ENCODE measurements at places on chromosomes 5 and 9.

DNA sequence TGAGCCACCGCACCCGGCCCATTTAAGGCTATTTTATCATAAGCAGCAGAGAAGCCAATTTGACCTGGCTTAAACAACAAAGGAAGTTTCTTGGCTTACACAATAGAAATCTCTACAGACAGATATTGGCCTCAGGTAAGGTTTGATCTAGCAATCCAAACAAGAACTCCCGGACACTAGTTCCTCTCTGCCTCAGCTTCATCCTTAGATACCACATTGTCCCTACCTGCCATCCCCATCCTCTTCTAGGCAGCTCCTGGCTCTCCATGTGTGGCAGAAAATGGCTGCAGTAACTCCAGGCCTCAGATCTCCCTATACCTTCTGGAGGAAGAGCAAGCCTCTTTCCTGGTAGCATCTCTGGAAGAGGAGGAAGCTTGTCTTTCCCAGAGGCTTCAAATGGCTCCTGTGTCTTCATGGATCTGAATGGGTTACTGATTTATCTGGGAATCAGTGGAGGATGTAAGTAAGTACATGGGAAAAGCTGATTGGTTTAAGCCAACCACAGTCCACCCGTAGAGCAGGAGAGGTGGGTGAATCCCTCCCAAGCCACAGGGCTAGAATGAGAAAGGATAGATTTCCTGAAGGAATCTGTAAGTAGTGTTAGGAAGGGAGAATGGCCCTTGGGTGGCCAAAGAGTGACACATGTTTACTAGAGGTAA is 26.7 kb upstream of the AOPEP start:
- DNase-seq, result no peak

- DNase-seq, result no peak
These were observed 1429.3 kb downstream of the EFNA5 start for GRCh38 chr5:106241409-106241808.

GRCh38 chr5:41154491-41154890 is 58.8 kb downstream of the C6 start:
- no peak for DNase-seq

GRCh38 chr9:21383627-21384026 is 1.6 kb downstream of the IFNA2 start:
- DNase-seq, result no peak

GRCh38 chr5:158642879-158643278 is 456.8 kb downstream of the EBF1 start:
- no peak for DNase-seq

DNA sequence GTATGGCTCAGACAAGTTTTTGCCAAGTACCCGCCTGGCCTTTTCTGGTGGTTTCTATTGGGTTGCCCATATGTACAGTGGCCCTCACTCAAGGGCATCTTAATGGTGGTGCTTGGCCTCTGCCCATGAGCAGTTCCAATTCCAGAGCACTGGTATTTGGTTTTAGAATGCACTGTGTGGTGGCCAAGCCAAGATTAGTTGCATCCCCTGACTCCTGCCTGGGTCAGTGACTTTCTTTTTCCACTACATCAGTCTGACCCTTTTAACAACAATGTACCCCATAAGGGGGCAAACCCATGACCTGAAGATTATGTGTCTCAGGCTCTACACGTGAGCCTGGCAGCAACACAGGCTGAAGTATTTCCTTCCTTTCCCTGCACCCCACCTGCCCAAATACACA is 34.2 kb downstream of the NPR3 start:
- DNase-seq, result no peak

DNA sequence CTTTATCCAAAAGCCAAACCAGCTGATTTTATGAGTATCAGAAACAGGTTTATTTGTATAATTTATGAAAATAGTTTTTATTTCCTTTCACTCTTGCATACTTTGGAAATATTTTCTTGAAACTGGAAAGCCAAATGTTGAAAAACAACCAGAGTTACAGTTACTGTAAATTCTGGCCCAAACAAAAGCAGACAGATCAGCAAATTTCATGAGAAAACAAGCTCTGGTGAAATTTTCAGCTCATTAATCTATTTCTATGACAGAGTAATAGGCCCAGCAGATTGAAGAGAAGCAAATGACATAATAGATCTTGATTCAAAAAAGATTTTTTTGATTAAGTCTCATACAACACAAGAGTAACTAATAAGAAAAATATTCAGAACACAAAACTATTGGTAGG is 182.7 kb downstream of the ENC1 start:
- no peak for DNase-seq

- DNase-seq, result peak; percentile 63
These were observed 27.1 kb upstream of the ZBTB43 start for GRCh38 chr9:126777733-126778132.

GRCh38 chr9:97315550-97315949 is 8.1 kb downstream of the CCDC180 start:
- no peak for DNase-seq

DNA sequence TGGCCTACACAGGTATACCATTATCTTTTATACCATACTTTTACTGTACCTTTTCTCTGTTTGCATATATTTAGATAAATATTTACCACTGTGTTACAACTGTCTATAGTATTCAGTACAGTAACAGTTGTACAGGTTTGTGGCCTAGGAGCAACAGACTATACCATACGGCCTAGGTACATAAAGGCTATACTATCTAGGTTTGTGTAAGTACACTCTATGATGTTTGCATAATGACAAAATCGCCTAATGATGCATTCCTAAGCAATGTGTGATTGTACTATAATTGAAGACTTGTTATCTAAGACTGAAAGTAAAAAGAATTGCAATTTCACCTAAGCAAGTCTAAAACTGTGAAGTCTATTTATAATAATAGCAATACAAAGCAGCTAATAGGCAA is 3.9 kb downstream of the C9orf72 start:
- no peak for DNase-seq

- DNase-seq, result no peak
These were observed 126.2 kb upstream of the PCA3 start for GRCh38 chr9:76638001-76638400.

DNA sequence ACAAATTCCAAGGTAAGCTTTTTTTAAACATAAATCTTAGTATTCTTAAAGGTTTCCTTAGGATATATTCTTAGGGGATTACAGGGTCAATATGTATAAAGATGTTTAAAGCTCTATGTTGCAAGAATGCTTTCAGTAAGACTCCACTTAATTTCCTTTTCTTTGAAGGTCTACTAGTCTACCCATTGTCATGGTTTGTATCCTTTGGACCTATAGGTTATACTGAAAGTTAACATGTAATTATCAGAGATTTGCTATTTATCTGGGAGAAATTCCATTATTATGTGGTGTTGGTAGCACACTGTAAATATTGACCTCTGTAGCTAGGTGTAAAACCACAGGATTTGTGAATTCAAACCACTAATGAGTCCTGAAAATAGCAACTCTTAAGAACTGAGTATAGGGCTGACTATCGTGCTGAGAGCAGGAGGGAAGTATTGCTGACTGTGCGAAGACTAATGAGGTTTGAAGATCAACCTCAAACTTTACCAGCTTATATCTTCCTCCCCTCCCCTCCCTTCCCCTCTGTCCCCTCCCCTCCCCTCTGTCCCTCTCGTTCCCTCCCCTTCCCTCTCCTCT is 85.6 kb downstream of the GADD45G start:
- no peak for DNase-seq

GRCh38 chr5:148801682-148802276 is 24.6 kb upstream of the ADRB2 start:
- no peak for DNase-seq

DNA sequence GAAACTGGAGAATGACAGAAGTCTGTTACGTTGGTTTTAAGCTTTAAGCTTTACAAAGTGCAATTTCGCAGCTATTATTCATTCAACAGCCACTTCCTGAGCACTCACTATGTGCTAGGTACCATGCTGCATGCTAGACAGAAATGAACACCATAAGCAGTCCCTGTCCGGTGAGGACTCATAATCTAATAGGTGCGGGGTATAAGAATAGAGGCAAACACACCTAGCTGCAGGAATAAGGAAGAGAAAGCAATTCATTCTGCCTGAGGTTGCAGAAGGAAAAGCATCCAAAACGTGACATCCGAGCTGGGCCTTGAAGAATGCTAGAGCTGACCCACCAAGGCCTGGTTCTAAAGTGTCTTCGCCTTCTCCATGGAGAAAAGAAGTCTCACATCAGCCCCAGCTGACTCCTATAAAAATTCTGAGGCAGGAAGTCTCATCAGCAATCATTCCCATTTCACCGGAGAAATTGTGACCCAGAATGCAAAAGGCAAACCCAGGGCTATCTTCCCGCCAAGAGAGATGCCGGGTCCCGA is 542 bp downstream of the FKBP15 start:
- no peak for DNase-seq

GRCh38 chr5:163384669-163385068 is 52.7 kb upstream of the CCNG1 start:
- DNase-seq, result no peak

DNA sequence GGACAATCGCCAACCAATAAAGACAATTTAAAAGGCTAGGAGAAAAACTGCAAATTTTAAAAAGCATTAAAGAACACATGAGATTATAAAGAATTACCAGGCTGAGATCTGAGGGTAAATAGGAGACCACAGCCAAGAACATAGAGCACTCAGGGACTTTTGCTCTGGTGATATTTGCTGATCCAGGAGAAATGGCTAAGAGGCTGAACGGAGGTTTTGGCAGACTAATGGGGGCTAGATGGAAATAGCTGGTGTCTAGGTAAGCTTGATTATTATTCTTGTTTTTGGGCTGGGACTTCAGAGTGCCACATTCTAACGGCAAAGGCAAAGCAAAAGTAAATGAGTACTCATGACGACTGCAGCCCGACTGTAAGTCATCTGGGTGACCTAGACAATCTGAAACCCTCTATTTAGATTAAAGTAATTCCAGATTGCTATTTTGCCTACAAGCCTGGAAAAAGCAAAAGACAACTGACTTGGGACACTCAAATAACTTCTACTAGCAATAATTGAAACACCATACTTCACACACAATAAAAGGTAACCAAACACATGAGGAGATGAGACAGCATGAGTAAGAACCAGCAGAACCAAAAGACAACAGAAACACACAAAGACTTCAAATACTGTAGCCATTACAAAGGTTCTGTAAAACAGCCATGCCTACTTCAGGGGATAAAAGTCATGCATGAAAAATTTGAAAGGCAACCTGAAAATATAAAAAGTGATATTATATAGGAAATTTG is 68.8 kb downstream of the JAKMIP2 start:
- no peak for DNase-seq

DNA sequence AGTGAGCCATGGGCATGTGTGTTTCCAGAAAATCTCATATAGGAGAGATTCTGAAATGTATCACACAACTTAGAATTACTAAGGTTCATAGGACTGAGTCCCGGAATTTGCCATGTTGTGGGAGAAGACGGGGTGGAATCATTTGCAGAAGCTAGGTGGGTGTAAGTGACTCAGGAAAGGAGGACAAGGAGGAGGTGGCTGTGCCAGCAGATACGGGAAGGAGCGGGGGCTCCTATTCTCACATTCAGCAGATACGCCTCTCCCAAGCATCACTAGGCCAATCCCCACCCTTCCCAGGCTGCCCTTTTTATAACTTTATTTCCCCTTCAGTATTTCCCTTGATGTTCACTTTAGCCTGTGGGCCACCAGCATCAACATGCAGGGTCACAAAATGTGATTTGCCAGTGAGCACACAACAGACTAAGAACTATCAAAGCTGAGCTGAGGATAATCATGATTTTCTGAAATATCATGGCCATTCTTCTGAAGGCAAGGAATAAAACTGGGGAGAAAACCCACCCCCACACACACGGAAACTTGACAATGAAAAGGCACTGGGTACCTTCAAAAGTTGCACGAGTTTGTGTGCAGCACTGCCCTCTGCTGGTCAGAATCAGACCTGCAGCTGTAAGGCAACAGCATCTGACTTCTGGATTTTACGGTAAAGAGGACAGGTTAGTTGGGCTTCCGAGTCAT is 133.2 kb downstream of the MTX3 start:
- peak; percentile 76 for DNase-seq

DNA sequence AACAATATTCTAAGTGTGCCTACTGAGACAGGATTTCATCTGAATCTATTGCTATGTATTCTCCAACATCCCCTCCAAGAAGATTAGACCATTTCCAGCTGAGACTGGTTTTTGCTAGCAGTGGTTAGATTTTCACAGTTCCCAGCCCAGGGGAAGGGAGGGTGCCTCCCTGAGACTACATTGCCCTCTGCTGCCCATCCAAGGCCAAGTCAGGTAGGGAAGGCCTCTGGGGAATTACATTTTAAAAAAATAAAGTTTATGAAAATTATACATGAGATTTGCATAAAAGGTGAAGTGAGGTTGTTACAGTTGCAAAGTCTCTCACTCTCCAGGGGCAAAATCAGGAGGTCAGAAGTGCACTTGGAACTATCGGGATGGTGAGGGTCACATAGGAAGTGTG is 28.0 kb upstream of the SYK start:
- no peak for DNase-seq

DNA sequence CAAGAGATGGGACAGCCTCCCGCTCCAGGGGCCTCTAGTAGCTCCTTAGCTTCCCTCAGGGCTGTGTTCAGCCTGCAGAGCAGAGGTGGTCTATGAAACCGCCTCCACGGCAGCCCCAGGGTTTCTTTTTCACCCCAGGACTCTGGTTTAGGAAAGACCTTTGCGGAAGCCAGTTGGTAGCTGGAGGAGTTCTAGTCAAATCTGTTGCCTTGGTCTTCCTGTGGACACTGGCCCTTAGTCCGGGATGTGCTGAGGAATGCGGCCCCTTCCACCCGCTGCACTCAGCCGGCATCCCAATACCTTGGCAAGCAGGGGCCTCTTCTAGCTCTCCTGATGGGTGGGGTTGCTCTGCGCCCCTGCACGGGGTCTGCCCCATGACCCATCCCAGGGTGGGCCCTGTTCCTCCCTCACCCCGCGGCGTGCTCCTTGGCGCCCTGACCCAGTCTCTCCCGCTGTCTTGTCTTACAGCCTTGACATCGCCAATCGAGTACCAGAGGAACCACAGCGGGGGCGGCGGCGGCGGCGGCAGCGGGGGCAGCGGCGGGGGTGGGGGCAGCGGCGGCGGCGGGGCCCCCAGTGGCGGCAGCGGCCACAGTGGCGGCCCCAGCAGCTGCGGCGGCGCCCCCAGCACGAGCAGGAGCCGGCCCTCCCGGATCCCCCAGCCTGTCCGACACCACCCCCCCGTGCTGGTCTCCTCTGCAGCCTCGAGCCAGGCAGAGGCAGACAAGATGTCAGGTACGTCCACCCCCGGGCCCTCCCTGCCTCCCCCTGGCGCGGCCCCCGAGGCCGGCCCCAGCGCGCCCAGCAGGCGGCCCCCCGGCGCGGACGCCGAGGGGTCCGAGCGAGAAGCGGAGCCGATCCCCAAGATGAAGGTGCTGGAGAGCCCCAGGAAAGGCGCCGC is 94.3 kb upstream of the OTULINL start:
- DNase-seq, result no peak

- DNase-seq, result no peak
These were observed 93.6 kb upstream of the RORB start for GRCh38 chr9:74403581-74403980.

- no peak for DNase-seq
These were observed 85.0 kb downstream of the LHFPL2 start for GRCh38 chr5:78563621-78564020.

Measured in iPS DF 6.9 (cell line).